ENCODE measurements at places on chromosomes 4 and X.

DNA sequence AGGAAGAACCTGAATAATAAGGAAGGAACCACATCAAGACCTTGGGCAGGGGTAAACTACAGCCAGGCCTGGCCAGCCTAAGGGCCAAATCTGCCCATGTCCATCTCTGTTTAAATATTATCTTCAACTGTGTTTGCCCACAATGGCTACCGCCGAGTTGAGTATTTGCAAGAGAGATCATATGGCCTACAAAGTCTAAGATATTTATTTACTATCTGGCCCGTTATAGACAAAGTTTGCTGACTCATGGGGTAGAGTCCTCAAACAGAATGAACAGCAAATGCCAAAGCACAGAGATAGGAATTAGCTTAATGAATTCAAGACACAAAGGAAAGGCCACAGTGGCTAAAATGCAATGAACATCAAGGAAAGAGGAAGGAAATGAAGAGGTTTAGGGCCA, 44.8 kb downstream of the RPS6KA3 start:
- no peak for DNase-seq

GRCh38 chrX:155070663-155070974, 317 bp downstream of the CMC4 start:
- DNase-seq = no peak

DNA sequence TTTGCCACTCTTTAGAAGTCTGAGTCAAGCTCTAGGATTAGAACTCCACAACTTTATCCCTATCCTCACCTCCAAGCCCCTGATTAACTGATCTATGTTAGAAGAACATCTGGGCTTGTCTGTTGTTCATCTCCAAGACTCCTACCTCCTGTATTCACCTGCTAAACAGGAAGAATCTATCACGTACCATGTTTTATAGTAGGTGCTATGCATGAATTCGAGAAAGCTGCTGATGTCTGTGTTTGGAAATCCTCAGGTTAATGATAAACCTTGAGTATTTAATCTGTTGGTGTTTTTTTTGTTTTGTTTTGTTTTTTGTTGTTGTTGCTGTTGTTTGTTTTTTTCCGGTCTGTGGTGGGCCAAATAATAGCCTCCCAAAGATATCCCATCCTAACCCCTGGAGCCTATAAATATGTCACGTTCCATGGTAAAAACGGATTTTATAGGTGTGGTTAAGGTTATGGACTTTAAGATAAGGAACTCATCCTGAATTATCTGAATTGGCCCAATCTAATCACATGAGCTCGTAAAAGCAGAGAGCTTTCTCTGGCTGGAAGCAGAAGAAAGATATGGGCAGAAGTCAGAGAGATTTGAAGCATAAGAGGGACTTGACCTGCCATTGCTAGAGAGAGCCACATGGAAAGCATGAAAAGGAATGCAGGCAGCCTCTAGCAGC, 101.2 kb upstream of the DUSP21 start:
- no peak for DNase-seq

- no peak for DNase-seq
Observed at GRCh38 chr4:160818571-160818970, 1345.2 kb downstream of the FSTL5 start.

GRCh38 chr4:11468901-11469300, 40.2 kb upstream of the HS3ST1 start:
- DNase-seq = no peak

Data from CD4-positive, alpha-beta T cell treated with Interleukin-21 for 1 hour (primary cell).